Right renal cortex interstitium (tissue), 3 donors: ENCODE measurements at places on chromosomes 7 and 10. TPM values are rescaled to one million over a fixed set of nuclear protein-coding genes. Genes with fewer than 3 reads are reported as not detected.

ZNF503 gene
- polyA plus RNA-seq: 55.4 TPM

ZNF488 gene
- 6.6 TPM for polyA plus RNA-seq

GIMAP8 gene
- 11.3 TPM for polyA plus RNA-seq

ABCA13 gene
- 0.69 TPM for polyA plus RNA-seq

PTF1A gene
- polyA plus RNA-seq: not detected

EIF5AL1 gene
- polyA plus RNA-seq: 0.96 TPM

TTYH3 gene
- polyA plus RNA-seq: 65.8 TPM

GRCh38 chr7:134637934-134638719, 8.5 kb upstream of the BPGM start:
- DNase-seq: no peak

- DNase-seq: no peak
Observed at GRCh38 chr10:19904202-19904661, 88.0 kb downstream of the PLXDC2 start.

DNA sequence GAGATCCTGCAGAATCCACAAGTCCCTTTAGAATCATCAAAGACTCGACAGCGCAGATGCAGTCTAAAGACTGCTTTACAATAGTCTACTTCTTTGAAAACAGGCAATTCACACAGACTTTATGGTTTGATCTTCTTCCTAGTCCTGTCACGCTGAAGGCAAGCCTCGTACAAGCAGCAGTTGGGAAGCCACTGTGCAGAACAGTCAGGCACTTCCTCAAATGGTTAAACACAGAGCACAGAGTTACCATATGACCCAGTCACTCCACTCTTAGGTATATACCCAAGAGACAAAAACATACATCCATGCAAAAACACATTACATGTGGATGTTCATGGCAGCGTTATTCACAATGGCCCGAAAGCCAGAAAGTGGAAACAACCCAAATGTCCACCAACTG, 41.4 kb downstream of the LRRC20 start:
- DNase-seq: no peak

DNA sequence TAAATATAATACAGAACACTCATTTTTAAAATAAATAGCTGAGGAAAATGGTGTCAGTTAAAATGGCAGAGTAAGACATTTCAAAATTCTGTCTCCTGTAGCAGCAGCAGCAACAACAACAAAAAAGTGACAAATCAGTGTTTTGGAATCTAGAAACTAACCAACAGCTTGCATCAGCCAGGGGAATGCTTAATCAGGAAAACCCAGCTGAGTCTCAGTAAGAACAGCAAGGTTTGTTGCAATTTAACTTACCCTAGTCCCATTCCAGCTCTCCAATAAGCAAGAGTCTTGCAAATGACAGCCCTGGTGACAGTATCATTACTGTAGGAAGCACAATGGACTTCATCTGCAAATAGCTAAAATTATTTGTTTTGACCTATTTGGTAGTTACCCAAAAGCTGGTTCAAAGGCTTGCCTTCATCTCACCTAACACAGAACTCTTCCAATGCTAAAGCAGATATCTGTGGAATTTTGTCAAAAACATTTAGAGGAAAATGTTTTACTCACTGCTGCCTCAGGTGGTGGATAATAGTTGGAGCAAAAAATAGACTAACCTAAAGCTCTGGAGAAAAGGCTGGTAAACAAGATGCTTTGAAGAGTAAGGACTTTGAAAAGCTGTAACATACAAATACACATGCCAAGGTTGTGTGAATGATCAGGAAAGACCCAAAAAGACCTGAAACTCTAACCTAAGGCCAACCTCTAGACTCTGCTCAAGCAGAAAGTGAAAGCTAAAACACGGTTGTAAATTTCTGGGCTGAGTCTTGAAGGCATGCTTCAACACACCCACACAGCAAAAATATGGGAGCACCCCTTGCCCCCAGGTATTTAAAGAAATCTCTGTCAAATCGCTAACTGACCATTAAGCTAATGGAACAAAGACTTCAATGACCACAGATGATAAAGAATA, 9.9 kb upstream of the ARHGAP22 start:
- DNase-seq: no peak

GRCh38 chr7:149209518-149210269, 14.3 kb downstream of the ZNF282 start:
- DNase-seq: no peak

- DNase-seq: no peak
Observed at GRCh38 chr10:74891053-74891452, 64.7 kb downstream of the KAT6B start.

DNA sequence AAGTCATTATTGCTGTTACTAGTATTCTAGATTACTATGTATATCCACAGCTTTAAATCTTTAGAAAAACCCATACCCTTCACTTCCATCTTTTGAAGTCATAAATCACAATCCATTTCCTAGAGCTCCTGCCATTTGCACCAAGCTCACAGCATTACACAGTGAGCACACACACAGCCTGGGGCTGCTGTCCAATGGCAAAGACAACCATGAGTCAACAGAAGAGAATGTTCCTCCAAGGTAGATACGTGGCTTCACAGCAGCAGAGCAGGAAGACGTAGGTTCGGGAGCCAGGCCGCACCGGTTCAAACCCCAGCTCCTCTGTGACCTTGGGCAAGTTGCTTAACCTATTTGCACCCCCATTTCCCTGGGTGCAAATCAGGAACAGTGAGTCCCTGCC, 234.6 kb downstream of the DIP2C start:
- DNase-seq: no peak

DNA sequence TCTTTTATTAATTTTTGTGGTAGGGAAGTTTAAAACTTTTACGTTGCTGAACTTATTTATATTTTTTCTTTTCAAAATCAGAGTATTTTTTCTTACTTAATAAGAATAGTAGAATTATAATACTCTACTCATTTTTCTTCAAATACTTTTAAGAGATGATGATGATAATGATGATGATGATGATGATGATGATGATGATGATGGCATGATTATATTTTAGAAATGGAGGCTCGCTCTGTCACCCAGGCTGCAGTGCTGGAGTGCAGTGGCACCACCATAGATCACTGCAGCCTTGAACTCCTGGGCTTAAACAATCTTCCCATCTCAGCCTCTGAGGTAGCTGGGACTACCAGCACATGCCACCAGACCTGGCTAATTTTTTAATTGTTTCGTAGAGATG, 118.3 kb upstream of the FAM171A1 start:
- no peak for DNase-seq

DNA sequence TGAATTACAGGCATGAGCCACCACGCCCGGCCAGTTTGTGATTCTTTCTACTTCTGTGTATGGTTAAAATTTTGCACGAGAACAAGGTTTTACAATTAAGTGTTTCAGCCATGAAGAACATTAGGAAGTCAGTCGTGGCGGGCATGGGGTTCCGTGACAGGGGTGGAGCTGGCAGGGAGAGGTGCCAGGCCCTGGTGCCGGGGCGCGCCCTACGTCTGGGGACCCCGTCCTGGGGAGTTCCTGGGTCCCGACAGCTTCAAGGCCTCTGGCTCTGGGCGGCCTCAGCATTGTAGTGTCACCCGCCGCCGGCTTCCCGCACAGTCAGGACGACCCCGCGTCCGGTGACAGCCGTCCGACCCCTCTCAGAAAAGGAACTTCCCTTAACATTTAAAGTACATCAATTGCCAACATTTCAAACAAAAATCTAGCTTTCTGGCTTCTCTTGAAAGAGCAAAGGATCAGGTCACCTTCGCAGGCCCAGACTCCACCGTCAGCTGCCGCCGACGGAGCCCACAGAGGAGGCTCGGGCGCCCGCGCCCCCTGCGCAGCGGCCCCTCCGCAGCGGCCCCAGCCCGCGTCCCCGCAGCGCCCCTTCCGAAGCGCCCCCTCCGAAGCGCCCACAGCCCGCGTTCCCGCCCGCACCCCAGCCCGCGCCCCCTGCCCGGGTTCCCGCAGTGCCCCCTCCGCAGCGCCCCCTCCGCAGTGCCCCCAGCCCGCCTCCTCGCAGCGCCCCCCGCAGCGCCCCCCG, 23.2 kb upstream of the MKI67 start:
- no peak for DNase-seq

DNA sequence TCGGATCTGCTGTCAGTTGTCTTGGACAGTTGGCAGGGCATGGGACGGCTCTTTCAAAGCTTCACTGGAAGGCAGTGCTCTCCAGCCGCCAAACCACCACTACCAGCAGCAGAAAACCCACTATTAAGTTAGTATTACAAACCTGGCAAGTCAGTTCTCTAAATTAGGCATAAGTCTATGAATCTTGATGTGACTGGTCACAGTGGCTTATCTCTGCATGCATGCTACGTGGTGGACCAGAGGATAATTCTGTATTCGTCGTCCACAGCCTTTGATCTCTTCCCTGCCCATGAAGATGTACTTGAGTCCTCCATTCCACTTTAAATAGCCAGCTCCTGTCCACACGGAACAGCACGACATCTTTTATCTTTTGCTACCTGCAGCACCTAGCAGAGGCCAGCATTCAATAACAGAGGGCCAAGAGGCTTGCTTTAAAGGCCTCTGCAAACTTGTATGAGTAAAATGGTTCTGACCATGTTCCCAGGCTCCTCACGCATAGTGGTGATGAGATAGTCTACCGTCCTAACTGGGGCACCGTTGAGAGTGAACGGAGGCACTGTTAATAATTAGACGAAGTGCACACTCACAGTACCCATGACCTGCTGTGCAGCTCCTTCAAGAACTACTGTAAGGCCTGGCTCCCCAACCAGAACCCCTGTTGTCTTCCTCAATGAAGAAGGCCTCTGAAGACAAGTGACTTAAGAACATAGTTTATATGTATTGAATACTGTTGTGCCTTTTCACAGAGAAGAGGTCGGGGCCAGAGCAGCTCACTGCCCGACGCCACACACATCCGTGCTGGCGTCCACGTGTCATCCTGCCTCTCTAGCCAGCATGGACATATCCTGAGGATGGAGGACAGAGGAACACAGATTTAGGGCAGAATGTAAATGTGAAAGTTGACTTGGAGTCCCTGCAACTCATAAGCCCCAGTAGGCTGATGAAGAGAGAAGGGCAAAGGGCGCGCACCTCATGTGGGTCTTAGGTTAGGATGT, 1.0 kb downstream of the GPR146 start:
- DNase-seq: no peak
